Activated naive CD4-positive, alpha-beta T cell treated with anti-CD3 and anti-CD28 coated beads, Interleukin-2, amount 50 U/mL, for 72 hours (primary cell): ENCODE measurements at places on chromosomes 5 and 9. TPM values are rescaled to one million over a fixed set of nuclear protein-coding genes. Genes with fewer than 3 reads are reported as not detected.

AQP3 gene
- total RNA-seq, result 36.8 TPM

PCDHB4 gene
- total RNA-seq, result not detected

AGXT2 gene
- not detected for total RNA-seq

C9 gene
- not detected for total RNA-seq

NIM1K gene
- total RNA-seq, result 0.14 TPM

RMI1 gene
- total RNA-seq, result 16.0 TPM

ENC1 gene
- 0.99 TPM for total RNA-seq

GRCh38 chr5:137921931-137922330, 32.7 kb downstream of the PKD2L2 start:
- DNase-seq, result no peak

DNA sequence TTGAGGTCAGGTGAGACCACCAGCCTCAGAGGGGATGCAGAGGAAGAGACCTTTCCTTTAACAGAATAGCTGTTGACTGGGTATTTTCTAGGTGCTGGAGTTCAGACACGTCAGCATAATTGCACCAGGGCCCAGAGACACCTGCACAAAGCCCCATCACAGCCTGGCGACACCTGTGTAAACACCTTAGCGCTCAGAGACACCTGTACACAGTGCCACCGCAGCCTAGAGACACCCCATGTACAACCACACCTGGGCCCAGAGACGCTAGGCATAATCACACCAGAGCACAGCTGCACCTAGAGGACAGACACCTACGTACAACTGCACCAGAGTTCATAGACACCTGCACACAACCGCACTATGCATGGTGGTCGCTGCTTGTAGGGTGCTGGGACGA, 1.0 kb downstream of the TRIP13 start:
- DNase-seq, result no peak

DNA sequence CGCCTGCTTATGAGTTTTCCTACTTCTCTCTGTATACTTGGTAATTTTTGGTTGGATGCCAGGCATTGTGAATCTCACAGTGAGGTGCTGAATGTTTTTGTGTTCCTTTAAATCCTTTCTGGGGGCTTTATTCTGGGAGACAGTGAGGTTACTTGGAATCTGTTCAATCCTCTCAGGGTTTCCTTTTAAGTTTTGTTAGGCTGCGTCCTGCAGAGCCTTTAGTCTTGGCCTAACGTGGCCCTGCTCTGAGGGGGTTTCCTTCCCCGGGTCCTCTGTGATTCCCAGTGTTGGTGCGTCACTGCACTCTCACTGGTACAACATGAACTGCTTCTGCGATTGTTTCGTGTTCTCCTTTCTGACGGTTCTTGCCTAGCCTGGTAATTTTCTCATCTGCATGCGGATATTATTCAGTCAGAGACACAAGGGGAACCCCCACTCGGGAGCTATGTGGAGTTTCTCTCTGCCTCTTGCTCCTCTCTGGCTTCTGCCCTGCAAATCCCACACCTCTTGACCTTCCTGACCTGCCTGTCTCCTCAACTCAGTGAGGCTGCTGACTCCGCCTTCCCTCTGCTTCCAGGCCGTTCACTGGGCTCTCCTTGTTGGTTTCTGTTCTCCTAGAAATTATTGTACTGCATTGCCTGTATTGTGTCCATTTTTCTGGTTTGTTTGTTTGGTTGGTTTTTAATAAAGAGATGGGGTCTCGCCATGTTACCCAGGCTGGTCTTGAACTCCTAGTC, 128.1 kb downstream of the DAB2IP start:
- no peak for DNase-seq

DNA sequence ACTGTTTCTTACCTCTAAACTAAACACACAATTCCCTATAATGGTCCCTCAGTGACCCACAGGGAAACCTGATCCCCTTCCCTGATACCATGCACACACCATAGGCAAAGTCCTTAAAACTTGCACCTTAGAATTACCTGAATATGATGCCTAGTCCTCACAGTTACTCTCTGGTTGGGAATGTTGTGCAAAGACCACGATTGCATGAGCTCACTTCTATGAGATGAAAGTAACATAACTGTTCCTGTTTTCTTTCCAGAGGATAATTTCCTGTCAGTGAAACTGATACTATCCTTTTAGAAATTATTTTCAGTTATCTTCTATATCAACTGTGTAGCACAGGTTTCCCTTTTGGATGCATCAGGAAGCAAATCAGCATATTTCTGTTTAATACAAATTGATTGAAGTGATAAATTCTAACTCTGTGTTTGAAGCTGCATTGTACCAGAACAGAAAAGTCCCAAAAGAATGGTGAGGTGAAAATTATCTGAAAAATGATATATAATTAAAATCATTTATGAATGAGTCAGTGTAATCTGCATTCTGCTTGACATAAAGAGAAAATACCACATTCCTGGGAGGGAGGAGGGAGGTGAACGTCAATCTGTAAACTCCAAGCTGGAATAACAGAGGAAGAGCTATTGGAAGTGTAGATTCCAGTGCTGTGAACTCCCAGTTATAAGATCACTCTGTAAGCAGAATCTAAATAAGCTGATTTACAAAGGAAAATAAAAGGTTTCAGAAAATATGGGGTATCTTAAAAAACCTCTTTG, 51.2 kb upstream of the TNFAIP8 start:
- DNase-seq, result no peak

- no peak for DNase-seq
Measured at GRCh38 chr9:125380406-125380805, 118.8 kb downstream of the GAPVD1 start.

DNA sequence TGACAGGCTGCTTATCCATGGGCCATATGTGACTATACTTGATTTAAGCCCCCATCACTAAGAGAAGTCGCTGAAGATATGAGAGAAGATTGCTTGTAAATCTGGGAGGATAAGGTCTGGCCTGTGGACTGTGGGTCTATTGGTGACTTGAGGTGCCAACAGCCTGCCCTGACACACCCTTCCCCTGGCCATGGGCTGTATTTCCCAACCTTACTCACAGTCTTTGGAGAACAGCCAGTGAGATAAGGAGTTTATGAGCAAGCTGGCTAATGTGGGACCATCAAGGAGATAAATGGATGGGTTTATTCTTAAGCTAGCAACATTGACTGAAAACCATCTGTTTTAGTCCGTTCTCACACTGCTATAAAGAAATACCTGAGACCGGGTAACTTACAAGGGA, 231.3 kb downstream of the ZSWIM6 start:
- DNase-seq, result no peak

GRCh38 chr5:139950436-139950835, 92.7 kb downstream of the NRG2 start:
- DNase-seq, result no peak

DNA sequence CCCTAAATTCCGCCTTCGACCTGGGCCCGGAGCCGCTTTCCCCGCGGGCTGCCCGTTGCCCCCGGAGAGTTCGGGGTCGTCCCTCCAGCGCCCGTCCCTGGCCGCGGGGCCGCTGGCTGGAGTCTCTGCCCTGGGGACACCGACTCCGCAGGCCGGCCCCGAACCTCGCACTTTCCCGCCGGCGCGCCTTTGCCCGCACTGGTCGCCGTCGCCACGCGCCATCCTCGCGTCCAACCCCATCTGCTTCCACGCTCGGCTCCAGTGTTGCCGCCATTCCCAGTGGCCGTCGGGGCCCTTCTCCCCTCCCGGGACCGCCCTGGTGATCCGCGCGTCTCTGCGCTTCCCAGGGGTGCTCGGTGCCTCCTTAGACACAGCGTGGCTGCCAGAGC, 11.0 kb downstream of the LHX3 start:
- no peak for DNase-seq

DNA sequence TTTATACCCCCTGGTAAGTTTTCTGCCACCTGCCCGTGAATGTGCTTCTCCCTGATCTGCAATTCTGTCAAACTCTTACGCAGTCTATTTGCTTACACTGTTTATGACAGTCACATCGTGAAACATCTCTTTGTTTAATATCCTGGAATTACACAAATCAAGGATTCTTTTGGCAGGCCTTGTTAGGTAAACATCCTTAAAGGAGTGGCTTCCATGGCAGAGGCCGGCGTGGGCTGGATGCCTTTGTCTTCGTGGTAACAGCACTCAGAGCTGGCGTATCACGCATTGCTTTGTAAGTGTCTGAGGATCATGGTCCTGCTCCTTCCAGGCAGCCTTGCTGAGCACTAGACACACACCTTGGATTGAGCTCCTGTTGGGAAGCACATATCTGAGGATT, 145.7 kb downstream of the IRX1 start:
- DNase-seq, result no peak

DNA sequence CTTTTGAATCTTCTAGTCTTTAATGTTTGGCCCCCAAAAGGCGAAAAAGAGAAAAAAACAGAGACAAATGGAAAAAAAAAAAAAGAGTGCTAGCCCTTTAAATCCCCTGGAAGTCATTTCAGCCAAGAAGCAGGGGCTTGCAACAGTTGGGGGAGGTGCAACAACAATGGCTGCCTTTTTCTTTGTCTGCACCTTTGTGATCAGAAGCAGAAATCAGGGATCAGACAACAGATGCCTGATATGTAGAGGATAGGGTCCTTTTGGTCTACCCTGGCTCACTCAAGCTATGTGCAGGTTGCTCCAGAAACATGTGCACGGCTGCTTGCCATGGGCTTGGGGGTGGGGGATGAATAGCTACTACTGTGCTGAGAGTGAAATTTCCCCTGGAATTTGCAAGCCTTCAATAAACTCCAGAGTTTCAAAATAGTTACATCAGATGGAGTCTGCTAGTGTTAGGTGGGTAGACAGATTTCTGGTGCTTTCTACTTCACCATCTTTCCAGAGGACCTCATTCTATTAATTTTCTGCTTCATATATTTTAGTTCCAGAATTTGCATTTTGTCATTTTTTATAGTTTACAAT, 150.9 kb downstream of the FGF18 start:
- DNase-seq, result no peak

DNA sequence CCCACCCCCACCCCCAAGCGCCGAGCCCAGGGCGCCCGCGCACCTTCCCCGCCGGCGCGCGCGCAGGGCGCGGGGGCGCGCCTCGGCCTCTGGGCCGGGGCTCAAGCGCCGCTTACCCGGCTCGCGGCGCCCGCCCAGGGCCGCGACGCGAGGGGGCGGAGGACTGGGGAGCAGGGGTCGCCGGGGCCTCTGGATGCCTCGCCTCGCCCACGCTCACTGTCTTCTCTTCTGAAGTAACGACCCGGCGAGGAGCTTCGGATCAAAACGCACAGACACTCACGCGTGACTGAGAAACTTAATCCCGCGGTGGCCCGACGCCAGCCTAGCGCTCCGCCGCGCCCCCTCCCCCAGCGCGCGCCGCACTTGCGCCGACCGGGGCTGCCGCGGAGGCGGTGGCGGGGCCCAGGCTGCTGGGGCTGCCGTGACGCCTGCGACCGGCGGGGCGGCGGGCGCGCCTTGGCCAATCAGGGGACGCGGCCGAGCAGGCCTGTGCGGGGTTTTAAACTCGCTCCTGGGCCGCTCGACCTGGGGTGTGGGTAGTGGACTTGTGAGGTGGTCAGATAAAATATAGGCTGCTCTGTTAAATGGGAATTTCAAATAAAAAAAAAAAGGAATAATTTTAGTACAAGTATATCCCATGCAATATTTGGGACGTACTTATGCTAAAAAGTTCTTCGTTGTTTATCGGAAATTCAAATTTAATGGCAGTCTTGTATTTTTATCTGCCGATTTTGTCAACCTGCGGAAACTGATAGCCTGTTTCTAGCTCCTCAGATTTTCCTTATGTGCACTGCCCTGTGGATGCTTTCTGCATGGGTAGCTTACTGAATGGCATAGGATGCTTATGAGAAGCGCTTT, at the start of gene MPDZ:
Gene MPDZ, minus strand, starts transcription at position 409 of the 858 bp plus-strand sequence. CDS start 29,377 bp downstream, outside the sequence.
- DNase-seq, result no peak

- no peak for DNase-seq
Measured at GRCh38 chr5:74623006-74623611, 17.4 kb downstream of the ENC1 start.

DNA sequence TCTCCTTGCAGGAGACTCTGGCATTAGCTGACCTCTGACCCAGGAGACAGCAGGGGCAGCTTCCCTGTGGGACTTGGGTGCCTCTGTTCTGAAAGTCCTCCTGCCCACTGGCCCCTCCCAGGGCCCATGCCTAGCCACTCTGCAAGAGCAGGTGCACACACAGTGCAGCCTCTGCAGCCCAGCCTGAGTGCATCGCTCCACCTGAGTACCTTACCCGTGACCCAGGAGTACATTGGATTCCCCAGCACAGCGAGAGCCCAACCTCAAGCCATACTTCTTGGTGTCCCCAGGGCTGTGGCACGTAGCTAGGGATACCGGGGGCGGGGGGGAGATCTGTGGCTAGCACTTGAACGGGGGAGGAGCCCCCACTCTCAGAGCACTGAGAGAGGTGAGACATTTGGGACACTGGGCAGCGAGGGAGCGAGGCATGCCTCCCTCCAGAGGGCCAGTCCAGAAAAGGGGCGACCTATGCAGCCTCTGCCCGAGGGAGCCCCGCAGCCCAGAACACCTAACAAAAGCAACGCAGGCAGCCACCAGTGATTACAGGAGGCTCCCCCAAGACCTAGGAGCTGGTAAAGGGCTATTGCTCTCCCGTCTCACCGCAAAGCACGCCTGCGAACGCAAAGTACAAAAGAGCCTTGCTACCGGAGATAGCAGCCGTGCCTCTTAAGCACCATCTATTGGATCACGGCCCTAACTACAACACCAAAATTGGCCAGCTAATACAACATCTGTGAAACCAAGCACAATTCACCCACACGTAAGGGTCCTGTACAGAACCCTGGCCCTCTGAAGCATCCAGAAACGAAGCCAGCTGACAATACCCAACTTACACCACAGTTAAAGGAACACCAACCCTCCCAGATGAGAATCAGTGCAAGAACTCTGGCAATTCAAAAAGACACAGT, 826 bp upstream of the PRDM9 start:
- no peak for DNase-seq

GRCh38 chr9:32677931-32678330, 42.5 kb upstream of the TAF1L start:
- DNase-seq, result no peak

GRCh38 chr5:34047774-34048572, 5.0 kb upstream of the C1QTNF3 start:
- DNase-seq, result no peak

DNA sequence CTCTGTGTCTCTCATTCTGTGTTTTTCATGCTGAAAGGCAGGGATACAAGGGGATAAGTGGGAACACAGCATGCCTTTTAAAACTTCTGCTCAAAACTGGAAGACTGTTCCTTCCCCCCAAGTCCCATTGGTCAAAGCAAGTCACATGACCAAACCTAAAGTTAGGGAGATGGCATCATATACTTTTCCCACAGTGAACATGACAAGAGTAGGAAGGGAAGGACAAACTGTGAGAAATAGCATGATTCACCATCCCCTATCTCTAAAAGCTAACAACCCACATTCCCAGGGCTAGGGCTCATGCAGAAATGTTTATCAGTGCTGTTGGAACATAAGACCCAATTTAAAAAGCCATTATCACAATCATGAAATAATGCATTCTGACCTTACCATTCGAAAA, 24.2 kb upstream of the SHISAL2B start:
- DNase-seq, result no peak
